ENCODE measurements at places on chromosomes 7 and 10.

DNA sequence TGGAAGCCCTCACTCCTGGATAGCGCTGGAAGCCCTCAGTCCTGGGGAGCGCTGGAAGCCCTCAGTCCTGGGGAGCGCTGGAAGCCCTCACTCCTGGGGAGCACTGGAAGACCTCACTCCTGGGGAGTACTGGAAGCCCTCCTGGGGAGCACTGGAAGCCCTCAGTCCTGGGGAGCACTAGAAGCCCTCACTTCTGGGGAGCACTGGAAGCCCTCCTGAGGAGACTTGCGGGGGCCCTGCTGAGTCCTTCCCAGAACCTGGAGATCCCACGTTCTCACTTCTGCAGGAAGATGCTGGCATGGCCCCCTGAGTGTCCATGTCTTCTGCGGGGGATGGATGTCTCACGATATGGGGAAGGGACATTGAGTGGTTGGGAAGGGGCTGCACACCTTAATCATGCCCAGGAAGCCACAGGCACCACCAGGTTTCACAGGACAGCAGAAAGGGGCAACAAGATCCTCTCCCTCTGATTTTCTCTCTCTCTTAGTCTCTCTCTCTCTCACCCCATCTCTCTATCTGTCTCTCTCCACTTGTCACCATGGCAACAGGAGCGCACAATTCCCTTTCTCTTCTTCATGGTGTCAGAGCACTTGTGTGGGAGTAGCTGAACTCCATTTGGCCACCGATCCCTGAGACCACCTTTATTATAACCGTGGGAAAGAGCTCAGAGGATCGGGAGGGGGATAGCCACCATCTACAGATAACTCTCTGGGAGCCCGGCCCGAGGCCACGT lies 267.0 kb downstream of the TCERG1L start:
- no peak for DNase-seq

GRCh38 chr10:101774589-101775272 lies 1.2 kb downstream of the FGF8 start:
- DNase-seq: no peak

GRCh38 chr10:14056610-14057332 lies 274.0 kb downstream of the FRMD4A start:
- DNase-seq: no peak

- DNase-seq: peak; percentile 24
Measured at GRCh38 chr10:21519941-21520436, 5.5 kb downstream of the SKIDA1 start.

GRCh38 chr7:46933596-46933995 lies 648.3 kb downstream of the TNS3 start:
- no peak for DNase-seq

GRCh38 chr10:123380491-123381085 lies 226.4 kb downstream of the BUB3 start:
- DNase-seq: no peak

DNA sequence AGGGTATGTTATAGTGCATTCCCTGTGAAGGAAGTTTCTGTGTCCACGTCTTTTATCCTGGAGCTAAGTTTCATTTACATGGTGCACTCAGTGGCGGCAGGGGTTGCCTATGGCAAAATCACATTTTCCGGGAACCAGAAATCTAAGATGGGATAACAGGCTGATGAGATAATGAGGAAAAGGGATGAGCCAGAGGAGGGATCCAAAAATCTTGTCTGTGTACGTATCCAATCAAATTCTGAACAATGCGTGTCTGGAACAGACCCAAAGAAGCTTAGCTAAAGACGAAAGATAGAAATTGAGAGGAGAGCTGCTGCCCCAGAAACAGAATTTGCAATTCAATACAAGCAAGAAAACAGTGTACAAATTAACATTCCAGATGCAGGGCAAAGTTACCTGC lies 16.1 kb downstream of the LANCL2 start:
- DNase-seq: no peak

Measured in NCI-H774 (cell line).